NCI-H2081 treated with DMSO at 0.1 percent for 48 hours (cell line): ENCODE measurements at places on chromosomes 4 and X.

GRCh38 chrX:8738588-8739189 lies 6.8 kb upstream of the ANOS1 start:
- DNase-seq: no peak

GRCh38 chrX:12758291-12758690 lies 32.9 kb upstream of the PRPS2 start:
- no peak for DNase-seq

DNA sequence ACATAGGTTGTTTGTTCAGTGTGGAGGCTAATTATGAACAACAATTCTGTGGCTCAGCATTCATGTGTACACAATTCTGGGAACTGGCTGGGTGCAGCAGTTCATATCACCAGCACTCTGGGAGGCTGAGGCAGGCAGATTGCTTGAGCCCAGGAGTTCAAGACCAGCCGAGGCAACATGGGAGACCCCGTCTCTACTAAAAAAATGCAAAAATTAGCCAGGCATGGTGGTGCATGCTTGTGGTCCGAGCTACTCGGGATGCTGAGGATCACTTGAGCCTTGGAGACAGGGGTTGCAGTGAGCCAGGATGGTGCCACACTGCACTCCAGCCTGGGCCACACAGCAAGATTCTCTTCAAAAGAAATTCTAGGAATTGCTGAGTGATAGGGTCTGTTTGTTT lies 4.5 kb upstream of the PPP2R2C start:
- no peak for DNase-seq

DNA sequence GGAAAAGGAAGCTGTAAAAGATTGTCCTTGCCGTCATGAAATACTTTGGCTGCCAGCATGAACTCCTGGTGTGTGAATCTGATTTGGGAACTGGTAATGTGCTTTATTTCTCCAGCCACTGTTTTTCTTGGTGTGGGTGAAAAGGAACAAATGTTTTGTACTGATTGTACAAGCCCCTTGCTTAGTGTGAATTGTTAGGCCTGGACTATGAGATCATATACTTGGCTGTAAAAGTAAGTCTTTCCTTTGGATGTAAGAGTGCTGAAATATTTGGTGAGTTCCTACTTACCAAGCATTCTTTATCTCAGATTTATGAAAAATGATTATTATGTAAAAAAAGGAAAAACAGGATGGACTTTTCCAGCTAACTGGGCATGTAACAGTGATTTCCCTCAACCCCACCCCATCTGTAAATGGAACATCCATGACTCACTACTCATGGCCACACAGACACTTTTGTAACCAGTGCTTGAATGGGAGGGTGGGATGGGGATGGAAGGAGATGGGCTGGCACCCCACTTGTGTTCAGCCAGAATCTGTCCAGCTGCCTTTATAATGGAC lies 6.3 kb downstream of the FNIP2 start:
- no peak for DNase-seq

- DNase-seq: no peak
Measured at GRCh38 chrX:88170553-88170952, 576.5 kb upstream of the CPXCR1 start.

DNA sequence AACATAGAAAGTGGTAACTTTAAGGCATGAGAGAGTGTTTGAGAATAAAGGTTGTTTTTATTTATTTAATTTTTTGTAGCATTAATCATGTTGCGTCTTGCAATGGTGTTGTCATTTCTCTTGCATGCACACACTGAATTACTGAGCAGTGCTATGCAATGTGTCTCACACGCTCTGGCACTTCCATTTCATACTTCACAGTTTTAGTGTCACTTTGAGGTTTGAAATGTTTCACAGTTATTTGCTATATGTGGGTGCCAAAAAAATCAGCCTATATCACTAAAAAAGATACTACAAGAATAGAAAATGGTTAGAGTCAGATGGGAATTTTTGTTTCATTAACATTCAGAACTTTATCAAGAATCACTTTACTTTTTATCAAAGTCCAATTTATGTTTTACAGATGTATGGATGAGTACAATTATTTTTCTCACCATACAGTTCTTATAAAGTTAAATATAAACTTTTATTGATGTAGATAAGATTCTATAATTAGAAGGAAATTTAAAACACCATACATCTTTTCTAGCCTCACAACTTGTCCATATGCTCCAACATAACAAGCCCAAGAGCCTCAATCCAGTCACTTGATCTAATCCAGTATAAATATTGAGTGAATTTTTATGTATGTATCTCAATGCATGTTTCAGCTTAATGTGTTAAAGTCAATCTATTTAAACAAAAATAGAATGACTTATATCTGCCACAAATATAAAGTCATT lies 114.0 kb downstream of the IQCM start:
- no peak for DNase-seq

DNA sequence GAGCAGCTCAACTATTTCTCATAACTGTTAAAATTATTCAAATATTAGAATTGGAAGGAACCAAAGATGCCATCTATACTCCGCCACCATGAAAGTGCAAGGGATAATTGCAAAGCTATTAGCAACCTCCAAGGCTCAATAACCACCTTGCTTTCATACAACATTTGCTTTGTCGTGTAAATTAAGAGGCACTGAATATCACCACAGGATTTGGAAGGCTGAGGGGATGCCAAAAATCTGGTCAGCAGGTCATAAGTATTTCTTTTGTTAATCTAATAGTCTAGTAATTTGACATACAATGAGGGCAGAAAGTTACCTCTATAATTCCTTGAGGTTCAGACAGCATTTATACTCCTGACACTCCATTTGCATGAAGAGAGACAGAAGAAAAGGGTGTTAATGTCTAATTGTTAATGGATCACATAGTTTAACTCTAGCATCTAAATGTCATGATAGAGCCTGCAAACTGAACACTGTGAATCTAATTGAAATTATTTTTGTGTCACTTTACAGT lies 200.9 kb upstream of the DIAPH2 start:
- DNase-seq: no peak

GRCh38 chr4:17347445-17347844 lies 164.4 kb downstream of the QDPR start:
- DNase-seq: no peak

DNA sequence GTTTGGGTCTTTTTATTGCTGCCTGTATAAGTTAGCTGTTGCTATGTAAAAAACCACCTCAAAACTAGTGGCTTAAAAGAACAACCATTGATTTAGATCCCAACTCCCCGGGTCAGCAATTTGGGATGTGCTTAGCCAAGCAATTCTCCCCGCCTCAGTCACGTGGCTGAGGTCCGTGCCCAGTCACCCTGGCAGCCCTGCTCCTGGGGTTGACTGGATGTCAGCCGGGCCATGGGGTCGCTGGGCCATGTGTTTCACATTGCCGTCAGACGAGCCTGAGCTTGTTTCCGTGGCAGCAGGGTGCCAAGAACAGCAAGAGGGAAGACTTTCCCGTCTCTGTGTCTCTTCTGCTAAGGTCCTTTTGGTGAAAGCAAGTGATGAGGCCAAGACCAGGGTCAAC lies 345.7 kb upstream of the FAT1 start:
- no peak for DNase-seq

DNA sequence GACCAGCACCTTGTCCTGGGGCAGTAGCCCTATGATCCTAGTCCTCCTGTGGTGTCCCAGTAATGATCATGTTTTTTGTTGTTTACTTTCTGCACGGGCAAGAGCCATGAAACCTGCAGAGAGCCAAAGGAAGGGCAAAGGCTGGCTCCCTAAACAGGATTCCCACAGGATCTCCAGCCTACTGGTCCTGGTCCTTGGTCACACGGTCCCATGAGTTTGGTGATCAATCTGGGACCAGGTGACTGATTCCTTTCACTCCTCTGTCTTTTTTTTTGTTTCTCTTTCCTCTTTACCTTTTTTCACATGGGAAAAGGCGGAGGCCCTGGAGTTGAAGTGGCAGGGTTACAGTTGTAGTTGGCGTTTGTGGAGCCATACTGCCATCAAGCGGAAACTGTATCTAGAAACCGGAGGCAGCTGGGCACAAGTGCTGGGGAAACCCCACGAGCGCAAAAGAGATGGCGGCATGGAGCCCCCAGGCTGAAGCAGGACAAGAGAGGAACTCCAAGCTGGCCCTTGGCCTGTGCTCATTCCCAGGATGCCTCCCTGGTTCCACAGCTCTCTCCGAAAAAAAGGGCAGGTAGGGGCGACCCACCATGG lies 34.6 kb downstream of the NBDY start:
- DNase-seq: no peak

- DNase-seq: peak; percentile 87
Measured at GRCh38 chr4:24912252-24913118, at the start of gene CCDC149. Gene CCDC149, minus strand, starts transcription at chr4:24913042. Its CDS starts 178 bp downstream, at chr4:24912864.

- DNase-seq: no peak
Measured at GRCh38 chr4:118942465-118942864, 53.8 kb downstream of the SYNPO2 start.

- no peak for DNase-seq
Measured at GRCh38 chr4:122787940-122788339, 38.7 kb upstream of the FGF2 start.

GRCh38 chr4:69458184-69458826 lies 37.4 kb downstream of the UGT2B4 start:
- no peak for DNase-seq

- no peak for DNase-seq
Measured at GRCh38 chr4:100983426-100983825, 363.9 kb downstream of the PPP3CA start.

DNA sequence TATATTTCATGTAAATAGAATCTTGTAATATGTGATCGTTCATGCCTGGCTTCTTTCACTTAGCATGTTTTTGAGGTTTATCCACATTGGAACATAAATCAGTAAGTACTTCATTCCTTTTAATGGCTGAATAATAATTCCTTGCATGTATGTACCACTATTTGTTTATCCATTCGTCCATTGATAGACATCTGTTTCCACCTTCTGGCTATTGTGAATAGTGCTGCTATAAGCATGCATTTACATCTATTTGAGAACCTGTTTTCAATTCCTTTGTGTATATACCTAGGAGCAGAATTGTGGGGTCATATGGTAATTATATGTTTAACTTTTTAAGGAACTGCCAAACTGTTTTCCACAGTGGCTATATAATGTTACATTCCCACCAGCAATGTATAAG lies 356.7 kb upstream of the DIPK2B start:
- DNase-seq: no peak

GRCh38 chr4:71156616-71157015 lies 163.2 kb downstream of the DCK start:
- DNase-seq: no peak

- DNase-seq: no peak
Measured at GRCh38 chrX:127552571-127552970, 499.6 kb downstream of the ACTRT1 start.

DNA sequence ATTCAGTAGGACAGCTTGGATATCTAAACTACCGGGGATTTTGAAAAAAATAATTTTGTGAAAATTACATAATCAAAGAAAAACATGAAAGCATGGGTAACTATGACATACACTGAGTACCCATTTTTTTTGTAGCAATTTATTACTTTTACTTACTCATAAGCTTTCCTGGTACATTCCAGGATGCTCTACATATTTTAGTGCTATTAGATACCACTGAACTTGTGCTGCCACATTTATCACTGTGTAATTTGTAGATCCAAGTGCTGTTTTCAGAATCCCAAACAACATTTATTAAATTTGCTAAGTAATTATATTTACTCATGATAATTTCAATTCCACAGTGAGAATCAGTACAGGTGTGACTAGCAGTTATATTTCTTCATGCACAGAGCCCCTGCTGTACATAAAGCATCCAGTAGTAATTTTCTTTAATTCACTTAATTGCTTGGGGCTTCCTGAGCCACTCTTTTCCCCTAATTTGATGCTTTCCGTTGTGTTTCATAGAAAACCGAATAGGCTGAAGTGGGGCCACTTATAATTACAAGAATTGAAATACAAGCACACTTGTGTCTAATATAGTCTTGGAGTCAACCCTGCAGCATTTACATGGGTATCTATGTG lies 2254.4 kb downstream of the ARAP2 start:
- peak; percentile 25 for DNase-seq

- DNase-seq: no peak
Measured at GRCh38 chr4:87118421-87118820, 102.0 kb downstream of the KLHL8 start.

DNA sequence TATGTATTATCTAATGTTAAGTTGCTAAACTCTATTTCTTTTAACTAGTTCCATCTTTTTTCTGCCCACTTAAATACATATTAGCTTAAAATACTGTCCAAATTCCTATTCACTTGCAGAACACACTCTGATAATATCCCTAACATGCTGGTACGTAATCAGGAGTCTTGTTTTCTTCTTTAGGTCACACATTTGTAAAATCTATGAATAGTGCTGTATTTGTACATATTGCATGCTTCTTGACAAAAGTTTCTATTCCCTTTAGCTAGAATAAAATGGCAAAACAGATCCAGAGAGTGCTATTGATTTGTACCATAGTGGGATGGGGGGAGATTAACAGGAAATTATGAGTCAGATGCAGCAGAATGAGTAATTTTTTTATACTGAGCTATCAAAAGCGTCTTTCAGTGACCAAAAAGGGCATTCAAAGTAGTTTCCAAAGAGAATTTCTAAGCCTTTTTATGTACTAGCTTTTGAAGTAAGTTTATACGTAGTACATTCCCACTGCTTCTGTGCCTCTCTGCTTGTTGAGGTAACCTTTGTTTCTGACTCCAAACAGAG lies 126.5 kb downstream of the PTPN13 start:
- DNase-seq: no peak

DNA sequence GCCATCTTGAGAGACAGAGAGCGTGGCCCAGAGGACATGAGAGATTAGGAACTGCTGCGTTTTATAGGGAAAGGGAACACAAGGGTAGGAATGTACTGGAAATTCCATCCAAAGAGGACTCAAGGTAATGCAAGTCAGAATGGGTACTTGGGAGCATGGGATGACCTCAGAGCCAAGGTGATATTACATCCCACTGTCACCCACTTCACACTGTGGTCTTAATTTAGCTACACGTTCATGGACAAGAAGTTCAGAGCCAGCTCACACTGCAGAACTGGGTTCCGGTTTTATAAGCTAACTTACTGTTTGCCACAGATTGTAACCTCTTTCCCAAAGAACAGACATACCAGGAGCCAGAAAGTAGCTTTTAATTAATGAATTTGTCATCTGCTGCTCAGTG lies 244.7 kb downstream of the CBR4 start:
- DNase-seq: no peak
